ENCODE measurements at places on chromosomes 3 and 15.

DNA sequence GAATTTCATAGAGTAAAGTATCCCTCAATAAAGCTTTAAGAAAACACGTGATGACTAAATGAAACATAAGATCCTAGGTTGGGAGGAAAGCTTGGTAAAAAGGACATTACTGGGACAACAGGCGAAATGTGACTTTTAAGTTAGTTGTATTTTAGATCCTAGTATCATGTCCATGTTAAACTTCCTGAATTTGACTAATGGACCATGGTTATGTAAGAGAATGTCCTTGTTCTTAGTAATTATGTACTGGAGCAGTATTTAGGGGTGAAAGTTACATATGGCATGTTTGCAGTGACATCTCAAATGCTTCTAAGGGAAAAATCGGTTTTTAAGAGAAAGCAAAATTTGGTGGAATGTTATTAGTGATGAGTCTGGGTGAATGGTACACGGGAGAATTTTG lies 69.6 kb downstream of the IQSEC1 start:
- DNase-seq, result no peak

DNA sequence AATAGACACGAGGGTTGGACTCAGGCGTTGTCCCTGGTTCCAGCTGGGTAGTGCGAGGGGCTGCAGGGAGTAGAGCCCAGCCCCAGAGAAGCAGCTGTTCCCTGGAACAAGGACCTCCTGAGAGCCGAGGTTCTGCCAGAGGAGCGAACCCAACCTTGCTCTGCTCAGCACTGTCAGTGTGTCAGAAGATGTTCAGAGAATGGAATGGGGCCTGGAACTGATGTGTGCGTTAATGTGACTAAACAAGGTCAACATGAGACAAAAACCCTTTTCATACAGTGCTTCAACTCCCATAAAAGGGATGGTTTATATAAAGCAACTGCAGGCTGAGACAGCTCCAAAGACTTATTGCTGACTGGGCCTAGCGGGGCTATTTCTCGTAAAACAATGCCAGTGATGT lies 35.5 kb upstream of the HACD2 start:
- no peak for DNase-seq

- no peak for DNase-seq
These were observed 10.8 kb upstream of the FANCD2 start for GRCh38 chr3:10015461-10015904.

- no peak for DNase-seq
These were observed 41.5 kb downstream of the NLGN1 start for GRCh38 chr3:173439004-173439403.

- no peak for DNase-seq
These were observed 344.6 kb downstream of the GRM7 start for GRCh38 chr3:7205535-7205934.
